ENCODE measurements at places on chromosomes 6 and 20.
A peak's percentile ranks its signal among the peaks of the same experiment; 100 is the strongest.

DNA sequence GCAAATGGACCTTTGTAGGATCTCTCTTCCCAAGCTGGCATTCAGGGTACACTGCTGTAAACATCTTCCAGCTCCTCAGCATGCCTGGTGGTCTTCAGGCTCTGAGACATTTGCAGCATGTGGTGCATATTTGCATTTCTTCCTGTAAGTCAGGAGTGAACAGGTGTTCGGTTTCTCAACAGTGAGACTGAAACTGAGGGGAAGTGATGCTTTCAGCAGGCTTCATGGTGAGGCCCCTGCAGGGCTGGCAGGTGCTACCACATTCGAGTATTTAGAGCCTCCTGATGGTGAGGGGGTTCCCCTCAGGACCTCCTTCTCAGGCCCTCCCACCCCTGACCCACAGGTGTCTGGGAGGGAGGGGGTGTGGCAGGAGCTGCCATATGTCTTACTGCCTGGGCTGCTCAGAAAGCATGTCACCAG is 15.1 kb downstream of the MYBL2 start:
- DNase-seq: no peak

DNA sequence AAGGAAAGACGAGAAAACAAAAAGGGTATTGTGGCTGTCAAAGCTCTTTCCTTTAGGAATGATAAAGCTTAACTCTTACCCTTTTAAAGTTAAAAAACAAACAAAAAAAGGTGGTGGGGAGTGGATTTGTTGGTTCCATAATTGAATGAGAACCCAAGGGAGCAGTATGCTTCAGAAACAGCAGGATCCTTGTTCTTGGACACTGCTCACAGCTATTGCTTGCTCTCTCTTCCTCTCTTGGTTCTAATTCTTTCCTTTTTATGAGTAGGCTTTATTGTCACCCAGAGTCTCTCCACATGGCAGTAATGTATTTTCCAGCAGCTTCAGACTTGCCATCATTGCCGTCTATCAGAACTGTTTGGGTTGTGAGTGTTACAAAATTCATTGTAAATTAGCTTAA is 18.7 kb upstream of the ATRN start:
- DNase-seq: no peak

- DNase-seq: peak; percentile 83
Measured at GRCh38 chr6:39347906-39348585, 25.5 kb upstream of the KCNK16 start.

DNA sequence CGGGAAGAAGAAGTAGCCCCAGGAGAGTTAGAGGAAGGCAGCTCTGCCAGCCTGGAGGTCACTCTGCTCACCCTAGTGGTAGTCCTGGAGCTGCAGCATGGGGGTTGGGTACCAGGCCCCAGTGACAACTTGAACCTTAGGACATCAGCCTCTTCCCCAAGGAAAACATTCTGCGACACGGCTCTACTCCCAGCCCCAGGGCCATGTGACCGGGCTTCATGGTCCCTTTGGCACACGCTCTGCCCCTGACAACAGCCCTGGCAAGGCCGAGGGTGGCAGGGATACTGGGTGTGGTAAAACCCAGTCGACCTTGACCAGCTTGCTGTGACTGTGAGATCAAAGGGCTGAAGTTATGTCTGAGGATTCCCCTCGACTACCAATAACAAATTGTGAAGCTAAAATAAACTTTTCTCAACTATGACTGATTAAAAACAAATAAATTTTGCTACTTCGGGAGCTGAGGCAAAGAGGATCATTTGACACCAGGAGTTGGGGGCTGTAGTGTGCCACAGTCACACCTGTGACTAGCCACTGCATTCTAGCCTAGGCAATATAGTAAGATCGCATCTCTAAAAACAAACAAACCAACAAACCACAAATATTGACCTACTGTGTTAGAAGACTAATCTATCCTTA is 24.4 kb upstream of the ARID1B start:
- DNase-seq: peak; percentile 73

- DNase-seq: no peak
Measured at GRCh38 chr6:111804627-111805235, 68.5 kb downstream of the FYN start.

GRCh38 chr6:1436334-1437306 is 47.2 kb downstream of the FOXF2 start:
- DNase-seq: peak; percentile 44

DNA sequence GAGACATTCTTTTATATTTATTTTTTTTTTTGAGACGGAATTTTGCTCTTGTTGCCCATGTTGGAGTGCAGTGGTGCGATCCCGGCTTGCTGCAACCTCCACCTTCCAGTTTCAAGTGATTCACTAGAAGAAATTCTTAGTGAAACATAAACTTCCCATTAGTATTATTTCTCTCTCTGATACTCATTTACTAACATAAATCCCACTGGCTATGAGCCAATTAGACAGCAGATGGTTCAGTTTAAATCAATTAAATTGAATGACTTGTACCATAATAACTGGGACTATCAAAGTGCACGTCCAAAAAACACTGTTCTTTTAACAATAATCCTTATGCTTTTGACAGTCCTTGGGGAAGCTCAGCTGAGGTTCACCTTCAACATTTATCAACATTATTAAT is 111.2 kb upstream of the PTCHD4 start:
- DNase-seq: no peak

- no peak for DNase-seq
Measured at GRCh38 chr6:16594849-16595248, 166.4 kb downstream of the ATXN1 start.

- DNase-seq: no peak
Measured at GRCh38 chr20:48017509-48017908, 232.2 kb upstream of the SULF2 start.

GRCh38 chr20:12849225-12849910 is 159.4 kb upstream of the SPTLC3 start:
- DNase-seq: no peak

DNA sequence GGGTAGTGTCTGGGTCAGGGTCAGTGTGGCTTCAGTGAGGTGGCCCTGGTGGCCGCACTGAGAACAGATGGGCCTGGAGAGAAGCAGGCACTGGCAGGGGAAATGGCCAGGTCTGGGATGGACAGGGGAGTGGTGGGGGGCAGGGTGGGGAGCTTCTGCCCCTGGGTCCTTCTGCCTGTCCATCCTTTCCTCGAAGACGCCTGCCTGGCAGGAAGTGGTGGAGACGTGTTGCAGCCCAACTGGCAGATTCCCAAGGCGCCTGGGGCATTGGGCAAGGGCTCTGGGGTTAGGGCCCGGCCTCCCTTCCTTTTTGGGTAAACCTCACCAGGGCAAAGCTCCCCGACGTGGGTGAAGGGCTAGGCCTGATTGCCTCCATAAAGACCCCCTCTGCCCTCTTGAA is 10.4 kb downstream of the SRC start:
- DNase-seq: no peak

DNA sequence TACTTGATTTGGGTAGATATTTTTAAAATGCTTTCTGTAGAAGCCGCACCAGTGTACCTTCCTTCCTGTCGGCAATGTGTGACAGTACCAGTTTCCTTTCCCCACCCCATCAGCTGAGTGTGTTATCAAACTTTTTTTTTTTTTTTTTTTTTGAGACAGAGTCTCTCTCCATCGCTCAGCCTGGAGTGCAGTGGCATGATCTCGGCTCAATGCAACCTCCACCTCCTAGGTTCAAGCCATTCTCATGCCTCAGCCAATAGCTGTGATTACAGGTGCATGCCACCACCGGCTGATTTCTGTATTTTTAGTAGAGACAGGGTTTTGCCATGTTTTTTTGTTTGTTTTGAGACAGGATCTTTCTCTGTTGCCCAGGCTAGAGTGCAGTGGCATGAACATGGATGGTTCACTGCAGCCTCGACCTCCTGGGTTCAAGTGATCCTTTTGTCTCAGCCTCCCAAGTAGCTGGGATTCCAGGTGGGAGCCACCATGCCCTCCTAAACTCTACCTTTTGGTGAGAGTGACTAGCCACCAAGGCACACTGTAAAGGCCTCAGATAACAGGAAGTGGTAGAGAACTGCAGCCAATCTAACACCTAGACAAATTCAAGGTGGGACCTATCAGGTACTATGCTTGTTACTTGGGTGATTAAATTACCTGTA is 26.5 kb upstream of the ZBTB22 start:
- no peak for DNase-seq

GRCh38 chr6:21912151-21912832 is 318.7 kb downstream of the SOX4 start:
- DNase-seq: no peak

GRCh38 chr6:156627524-156627923 is 149.7 kb upstream of the ARID1B start:
- no peak for DNase-seq

GRCh38 chr6:37324131-37325033 is 29.4 kb upstream of the RNF8 start:
- no peak for DNase-seq

DNA sequence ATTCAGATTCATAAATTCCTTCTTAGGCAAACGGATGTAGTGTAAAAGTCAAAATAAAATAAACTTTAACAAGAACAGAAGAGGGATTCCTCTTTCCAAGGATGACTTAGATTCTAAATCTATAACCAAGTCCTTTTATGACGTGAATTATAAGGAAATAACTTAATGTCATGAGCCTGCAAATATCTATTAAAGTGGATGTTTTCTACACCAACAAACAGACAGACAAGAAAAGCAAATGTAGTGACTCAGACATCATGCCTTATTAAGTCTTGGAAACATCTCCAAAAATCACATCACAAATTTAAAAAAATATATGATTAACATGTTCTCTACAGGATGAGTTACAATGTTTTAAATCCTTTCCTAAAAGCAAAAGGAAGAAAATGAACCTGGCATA is 397.1 kb downstream of the ESR1 start:
- DNase-seq: no peak

DNA sequence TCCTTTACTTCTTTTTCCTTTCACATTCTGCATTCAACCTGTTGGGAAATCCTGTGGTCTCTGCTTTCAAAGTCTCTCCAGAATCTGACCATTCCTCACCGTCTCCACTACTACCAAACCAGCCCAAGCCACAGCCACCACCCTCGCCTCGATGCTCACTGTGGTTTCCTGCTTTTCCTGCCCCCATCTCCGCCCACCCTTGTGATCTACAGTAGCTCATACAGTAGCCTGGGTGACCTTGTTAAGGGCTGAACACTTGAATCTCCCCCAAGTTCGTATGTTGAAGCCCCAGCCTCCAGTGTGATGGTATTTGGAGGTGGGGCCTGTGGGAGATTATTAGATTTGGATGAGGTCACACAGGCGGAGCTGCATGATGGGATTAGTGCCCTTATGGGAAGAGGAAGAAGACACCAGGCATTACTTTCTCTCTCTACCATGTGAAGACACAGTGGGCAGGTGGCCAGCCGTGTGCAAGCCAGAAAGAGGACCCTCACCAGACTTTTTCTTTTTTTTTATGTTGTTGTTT is 189.0 kb upstream of the UST start:
- no peak for DNase-seq

- DNase-seq: no peak
Measured at GRCh38 chr6:3808759-3809514, 40.2 kb upstream of the FAM50B start.

DNA sequence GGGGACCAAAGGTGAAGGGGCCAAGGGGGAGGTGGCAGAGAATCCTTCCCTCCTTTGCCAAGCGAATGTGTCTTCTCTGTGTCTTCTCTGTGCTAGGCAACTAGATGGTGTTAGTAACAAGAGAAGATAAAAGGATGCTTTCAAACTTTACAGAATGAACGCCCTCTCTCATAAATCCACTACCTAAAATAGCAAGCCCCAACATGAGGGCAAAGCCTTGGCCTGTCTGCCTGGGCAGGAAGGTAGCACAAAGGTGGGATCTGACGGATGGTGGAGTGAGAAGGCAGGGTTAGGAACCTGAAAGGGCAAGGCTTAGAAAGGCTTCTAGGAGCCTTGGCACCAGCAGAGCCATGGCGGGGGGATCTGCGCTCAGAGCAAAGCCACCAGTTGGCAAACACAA is 13.6 kb upstream of the TGM3 start:
- no peak for DNase-seq

DNA sequence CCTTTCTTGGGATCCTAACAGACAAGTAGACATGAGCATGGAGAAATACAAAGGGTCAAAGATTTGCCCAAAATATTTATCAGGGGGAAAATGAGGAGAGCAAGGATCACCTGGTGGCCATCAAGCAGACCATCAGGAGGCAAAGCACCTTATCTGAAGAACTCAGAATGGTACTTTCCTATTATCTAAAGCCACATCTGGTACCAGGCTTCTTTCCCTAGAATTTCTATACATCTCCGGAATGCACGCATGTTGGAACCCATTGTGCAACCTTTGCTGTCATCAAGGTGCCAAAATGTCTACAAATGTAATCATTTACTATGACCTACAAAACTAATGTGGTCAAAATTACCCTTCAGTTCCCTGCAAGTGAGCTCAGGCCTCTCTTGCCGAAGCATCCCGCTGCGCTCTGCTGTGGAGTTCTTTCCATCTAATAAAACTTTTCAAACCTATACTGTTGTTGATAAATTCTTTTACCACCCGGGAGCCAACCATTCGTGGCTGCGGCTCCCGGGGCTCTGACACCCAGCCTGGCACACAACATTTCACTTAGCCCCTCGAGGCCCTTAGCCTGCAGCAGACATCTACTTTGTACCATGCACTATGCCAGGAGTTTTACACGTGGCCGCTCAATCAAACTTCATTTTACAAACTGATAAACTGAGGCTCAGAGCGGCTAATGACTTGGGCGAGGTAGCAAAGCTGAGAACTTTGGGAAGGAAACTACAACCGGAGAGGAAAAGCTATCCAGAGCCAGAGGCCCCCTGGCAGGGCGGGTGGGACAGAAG is 3.8 kb upstream of the CPXM1 start:
- no peak for DNase-seq

Measured in H9 (cell line).